ENCODE measurements at places on chromosomes 12 and 14.

- no peak for DNase-seq
Measured at GRCh38 chr14:29810682-29811081, 117.0 kb downstream of the PRKD1 start.

DNA sequence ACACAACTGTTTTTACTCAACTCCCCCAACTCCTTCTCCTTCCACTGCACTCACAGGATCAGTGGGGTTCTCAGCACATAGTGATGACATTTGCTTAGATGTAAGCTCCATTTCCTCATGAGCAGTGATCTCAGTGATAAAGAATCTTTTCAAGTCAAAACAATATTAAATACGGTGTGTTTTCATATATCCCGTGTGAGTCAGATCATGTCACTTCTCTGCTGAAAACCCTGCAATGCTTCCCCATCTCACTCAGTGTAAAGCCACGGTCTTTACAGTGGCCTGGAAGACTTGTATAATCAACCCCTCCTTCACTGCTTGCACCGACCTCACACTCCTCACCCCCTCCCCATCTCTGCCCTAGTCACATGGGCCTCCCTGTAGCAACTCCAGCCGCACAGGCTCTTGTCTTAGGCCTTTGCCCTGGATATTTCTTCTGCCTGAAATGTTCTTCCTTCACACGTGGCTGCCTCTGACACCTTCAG, 149.7 kb upstream of the ARHGAP5 start:
- no peak for DNase-seq

- DNase-seq: no peak
Measured at GRCh38 chr14:74478996-74479635, 14.0 kb downstream of the NPC2 start.

- no peak for DNase-seq
Measured at GRCh38 chr12:82787016-82787415, 100.3 kb downstream of the TMTC2 start.

DNA sequence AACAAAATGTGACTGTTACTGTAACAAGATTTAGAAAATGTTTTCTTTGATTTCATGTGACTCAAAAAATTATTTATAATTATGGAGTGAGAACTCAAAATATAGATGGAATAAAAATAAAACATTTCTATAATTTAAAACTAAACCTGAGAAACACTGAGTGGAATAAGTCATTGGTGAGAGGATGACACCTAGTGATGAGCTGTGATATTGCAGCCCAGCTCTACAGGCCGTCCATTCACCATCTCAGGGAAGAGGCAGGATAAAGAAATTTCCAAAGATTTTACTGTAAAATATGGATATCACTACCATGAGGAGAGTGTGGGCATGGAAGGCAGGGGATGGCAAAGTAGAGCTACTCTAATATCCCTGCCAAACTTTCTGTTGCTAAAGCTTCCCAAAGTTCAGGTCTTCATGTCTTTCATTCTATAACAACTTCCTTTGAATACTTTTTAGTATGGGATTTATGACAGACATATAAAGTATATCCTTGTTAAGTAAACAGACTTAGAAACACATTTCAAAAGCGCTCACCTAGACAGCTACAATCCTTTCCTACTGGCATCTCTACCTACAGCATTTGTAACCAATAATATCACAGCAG, 308.0 kb downstream of the ITPR2 start:
- no peak for DNase-seq

DNA sequence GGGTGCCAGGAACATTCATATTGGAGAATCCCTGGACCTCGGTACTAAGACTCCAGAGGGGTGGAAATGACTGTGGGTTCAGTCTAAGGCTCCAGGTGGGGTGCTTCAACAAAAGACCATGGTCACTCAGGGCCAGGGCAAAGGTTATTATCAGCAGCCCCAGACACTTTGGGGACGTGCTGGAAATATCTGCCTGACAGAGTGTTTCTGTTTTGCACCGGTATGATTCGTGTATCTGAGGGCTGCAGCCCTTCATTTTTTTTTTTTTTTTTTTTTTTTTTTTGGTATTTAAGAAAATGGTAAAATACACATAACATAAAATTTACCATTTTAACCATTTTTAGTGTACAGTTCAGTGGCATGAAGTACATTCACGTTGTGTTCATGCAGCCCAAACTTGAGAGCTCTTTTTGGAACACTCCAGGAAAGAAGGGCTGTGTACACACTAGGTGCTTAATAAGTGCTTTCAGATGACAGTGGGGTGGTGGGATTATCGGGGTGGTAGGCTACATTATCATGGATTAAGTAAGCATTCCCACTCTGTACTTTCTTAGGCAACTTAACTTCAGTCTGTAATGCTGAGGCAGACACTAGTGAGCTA, 120.3 kb downstream of the CHST11 start:
- no peak for DNase-seq

DNA sequence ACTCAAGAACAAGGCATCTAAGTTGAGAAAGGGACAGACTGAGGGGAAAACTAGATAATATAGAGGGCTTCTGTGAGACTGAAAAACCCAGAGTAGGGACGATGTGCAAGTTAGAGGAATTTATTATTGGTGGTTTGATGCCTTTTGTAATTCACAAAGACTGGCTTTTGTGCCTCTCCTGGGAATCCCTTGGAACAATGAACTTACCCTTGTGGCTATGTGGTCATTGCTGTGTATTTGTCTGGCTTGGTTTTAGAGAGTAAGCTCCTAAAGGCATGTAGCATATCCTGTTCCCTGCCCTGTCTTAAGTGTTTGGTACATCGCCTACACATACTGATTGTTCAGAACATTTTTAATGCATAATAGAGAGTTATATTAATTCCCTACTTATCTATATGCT, 26.6 kb downstream of the DCN start:
- no peak for DNase-seq

GRCh38 chr14:73403181-73403752, 55.1 kb downstream of the NUMB start:
- no peak for DNase-seq

- no peak for DNase-seq
Measured at GRCh38 chr14:91889477-91890211, 22.3 kb upstream of the TC2N start.

- DNase-seq: no peak
Measured at GRCh38 chr12:89217472-89217871, 134.8 kb downstream of the DUSP6 start.

DNA sequence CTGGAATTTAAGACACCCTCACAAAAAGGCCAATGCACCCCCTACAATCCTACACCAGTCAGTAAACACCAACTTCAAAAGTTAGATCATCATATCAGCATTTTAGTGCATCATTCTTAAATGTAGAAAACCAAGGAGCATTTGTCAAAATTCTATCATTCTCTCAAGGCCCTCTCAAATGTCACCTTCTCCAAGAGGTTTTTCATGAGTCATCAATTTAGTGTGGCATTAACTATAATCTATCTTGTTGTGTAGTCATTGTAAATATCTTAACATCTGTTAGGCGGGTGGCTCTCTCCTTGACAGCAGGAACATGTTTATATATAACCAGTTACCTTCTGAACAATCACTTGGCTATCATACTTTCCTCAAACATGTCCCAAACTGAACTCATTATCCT, 62.1 kb upstream of the G2E3 start:
- DNase-seq: no peak

GRCh38 chr14:73717266-73717665, 3.1 kb upstream of the PNMA1 start:
- DNase-seq: no peak

- no peak for DNase-seq
Measured at GRCh38 chr14:58699681-58700205, 62.0 kb downstream of the DACT1 start.

DNA sequence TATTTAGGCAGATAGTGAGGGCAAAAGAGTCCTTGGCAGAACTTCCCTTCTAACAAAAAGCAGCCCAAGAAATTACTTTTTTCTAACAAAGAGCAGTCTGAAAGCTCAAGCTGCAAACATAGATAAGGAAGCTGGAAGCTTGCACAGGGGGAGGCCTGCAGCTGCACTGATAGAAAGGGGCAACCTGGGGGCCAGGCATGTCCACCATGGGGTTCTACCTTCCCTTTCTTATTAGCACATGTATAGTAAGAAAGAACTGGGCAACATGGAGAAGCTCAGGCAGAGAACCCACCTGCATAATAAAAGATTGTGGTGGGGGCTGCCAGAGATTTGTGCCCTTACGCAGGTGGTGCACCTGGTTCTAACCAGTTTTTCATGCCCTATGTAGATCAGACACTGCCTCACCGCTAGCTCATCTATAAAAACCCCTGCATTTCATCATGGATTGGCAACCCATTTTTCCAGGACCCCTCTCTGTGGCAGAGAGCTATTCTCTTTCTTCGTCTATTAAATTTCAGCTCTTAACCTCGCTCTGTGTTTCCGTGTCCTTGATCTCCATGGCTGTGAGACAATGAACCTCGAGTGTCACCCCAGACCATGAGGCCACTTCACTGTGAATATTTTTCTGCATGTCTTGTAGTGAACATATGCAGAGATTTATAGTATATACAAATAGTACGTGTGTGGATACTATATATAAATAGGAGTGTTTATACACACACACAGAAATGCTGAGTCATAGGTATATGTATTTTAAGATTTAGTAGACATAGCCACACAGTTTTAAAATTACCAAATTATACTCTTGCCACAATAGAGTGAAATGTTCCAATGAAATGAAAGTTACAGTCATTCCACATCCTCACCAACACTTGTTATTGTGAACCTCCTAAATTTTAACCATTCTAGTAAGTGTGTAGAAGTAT, 53.0 kb downstream of the PEX5 start:
- DNase-seq: no peak

DNA sequence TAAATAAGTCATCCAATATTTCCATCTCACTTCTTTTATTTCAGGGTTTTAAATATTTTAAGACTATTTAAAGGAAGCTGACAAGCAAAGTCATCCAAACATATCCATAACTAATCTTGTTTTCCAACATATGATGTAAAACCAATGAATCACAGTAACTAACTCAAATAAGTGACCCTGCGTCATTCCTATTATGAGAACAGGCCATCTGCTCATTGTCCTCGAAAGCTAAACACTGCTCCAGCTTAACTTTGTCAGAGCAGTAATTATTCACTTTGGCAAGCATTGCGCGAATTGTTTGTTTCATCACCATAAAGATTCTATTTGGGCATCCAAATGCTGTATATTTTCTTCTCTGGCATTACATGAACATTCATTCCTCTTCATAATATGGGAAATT, 99.1 kb downstream of the CAPZA3 start:
- DNase-seq: no peak

- DNase-seq: peak; percentile 22
Measured at GRCh38 chr14:58243790-58244555, 670 bp upstream of the PSMA3 start.

GRCh38 chr12:94954029-94954685, 49.3 kb downstream of the NDUFA12 start:
- no peak for DNase-seq

GRCh38 chr12:34403706-34404376, 381.5 kb downstream of the ALG10 start:
- DNase-seq: no peak

DNA sequence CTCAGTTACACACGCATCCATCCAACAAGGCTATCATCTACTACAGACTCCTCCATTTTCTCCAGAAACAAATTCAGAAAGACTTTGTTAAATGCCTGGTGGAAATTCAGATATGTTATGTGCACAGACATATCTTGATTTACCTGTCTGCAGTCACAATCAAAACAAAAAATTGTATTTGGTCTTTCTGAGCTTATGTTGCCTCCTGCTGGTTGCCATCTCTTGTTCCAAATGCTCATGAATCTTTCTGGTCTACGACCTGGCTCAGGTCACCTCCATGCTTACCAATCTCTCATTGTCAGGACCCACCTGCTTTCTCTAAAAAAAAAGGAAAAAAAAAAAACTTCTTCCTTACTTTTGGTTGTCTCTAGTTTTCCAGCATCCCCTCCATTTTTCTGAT, 169.2 kb upstream of the PLXNC1 start:
- no peak for DNase-seq

Data from stimulated activated CD8-positive, alpha-beta memory T cell treated with anti-CD3 and anti-CD28 coated beads, Interleukin-15, amount 100 ng/mL, for 48 hours (primary cell).